Small intestine (tissue), 16 donors: ENCODE measurements at places on chromosomes 13 and 19. TPM values are rescaled to one million over a fixed set of nuclear protein-coding genes. Genes with fewer than 3 reads are reported as not detected.

RYR1 gene
- polyA plus RNA-seq: not detected

- no peak for DNase-seq
These were observed 545.3 kb upstream of the PCDH20 start for GRCh38 chr13:61960981-61961380.

GRCh38 chr13:53368948-53369347 lies 340.3 kb downstream of the OLFM4 start:
- DNase-seq: no peak

DNA sequence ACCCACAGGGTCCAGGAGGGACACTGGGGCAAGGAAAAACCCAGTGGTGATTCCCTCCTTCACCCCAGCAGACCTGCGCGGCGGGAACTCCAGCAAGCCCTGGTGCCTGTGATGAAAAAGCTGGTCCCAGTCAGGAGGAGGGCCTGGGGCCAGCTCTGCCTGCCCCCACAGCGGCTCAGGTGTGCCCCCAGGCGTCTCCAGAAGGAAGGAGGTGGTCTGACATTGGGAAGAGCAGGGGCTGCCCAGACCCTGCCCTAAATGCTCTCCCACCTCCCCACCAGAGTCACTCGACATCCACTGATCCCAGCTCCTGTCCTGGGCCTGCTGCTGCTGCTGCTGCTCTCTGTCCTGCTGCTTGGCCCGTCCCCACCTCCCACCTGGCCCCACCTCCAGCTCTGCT lies 6.2 kb downstream of the PTH2 start:
- DNase-seq: no peak

DNA sequence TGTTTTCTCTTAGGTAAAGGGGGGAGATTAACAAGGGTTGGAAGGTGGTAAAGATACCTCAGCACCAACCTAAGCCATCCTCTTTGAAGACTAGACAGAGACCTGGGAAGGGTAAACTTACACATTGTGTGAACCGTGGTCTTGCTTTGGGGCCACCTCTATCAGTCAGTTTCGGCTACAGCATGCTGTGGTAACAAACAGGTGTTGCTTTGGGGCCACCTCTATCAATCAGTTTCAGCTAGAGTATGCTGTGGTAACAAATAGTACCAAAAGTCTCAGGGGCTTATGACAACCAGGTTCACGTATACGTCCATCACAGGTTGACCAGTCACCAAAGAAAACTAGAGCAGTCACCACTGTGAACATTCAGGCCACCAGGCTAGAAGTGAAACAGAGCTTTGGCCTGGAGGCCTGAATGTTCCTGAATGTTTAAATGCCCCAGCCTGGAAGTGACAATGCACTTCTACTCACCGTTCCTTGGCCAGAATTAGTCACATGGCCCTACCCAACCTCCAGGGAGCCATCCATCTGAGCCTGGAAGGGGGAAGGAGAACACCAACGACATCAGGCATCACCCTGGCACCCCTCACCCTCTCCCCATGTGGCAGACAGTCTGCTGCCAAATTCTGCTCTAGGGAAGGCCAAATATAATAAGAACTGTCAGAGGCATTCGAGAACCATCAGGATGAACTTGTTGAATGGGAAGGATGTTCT lies 3.8 kb downstream of the FXYD7 start:
- DNase-seq: no peak
